ENCODE measurements at places on chromosomes 7 and 10. TPM values are rescaled to one million over a fixed set of nuclear protein-coding genes. Genes with fewer than 3 reads are reported as not detected.

The CNPY1 gene
- total RNA-seq, result not detected

DNA sequence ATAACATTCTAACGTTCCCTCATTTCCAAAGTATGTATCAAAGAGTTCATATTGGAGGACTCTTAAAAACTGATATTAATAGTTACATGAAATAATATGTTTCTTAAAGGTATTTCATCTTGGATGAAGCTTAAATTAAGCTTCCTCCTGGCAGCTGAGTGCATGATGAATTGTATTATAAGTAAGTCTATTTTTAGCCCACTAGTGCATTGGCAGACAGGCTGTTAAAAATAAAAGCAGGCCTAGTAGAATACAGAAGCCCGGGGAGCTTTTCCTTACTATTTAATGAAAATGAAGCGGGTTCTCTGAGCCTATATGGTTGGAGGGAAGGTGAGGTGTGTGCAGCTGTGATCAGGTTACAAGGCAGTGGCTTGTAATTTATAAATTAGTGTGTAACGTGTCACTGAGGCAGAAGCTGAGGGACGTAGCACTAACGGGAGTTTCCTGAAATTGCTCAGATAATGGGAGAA, 130.7 kb upstream of the KMT2E start:
- no peak for DNase-seq
- no peak overlapping the region for H3K27ac ChIP-seq
- no peaks in the 10 kb centered on the region for H3K36me3 ChIP-seq
- no peaks in the 10 kb centered on the region for H3K27me3 ChIP-seq
- peaks cover 22% of the 10 kb centered on the region for H3K4me1 ChIP-seq
- H3K4me3 ChIP-seq, result no peak overlapping the region

- H3K27me3 ChIP-seq, result no peaks in the 10 kb centered on the region
- no peak overlapping the region for H3K27ac ChIP-seq
- no peak for DNase-seq
Measured at GRCh38 chr10:73910401-73910763, 550 bp upstream of the PLAU start.

DNA sequence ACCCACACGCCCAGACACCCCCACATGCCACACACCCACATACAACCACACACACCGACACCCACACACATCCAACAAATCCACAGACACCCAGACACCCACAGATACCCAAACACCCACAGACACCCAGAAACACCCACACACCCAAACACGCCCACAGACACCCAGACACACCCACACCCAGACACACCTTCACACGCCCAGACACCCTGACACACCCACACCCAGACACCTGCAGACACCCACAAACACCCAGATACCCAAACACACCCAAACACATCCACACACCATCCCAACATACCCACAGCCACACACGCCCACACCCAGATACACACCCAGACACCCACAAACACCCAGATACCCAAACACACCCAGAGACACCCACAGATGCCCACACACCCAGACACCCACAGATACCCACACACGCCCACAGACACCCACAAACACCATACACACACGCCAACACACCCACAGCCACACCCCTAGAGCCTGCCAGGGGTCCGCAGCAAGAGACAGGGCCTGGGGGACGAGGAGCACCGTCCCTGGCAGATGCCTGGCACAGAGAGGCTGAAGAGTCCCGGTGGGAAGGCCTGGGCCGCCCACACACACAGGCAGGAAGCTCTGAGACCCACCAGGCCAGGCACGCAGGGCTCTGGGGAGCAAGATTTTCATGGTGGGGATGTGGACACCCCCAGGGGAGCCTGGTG, 28.5 kb downstream of the CYP2W1 start:
- no peak overlapping the region for H3K27ac ChIP-seq
- H3K4me3 ChIP-seq, result no peak overlapping the region
- H3K4me1 ChIP-seq, result no peaks in the 10 kb centered on the region
- H3K27me3 ChIP-seq, result no peaks in the 10 kb centered on the region

DNA sequence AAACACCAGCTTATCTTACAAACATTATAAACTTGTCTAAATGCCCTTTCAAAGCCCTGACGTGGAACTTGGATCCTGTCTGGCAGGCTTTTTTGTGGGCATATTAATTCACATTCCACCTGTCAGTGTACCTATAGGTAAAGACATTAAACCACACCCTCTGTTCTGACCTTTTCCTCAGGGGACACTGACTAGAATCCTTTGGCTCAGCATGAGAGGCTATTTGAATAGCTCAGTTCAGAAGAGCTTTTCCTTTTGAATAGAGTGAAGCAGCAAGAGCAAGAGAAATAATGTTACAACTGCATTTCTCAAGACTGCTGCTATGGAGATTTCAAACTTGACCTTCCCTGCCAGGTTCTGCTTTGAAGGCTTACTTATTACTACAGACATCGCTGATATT, 76.9 kb downstream of the CYP51A1 start:
- H3K4me1 ChIP-seq, result no peaks in the 10 kb centered on the region
- DNase-seq, result no peak
- H3K27me3 ChIP-seq, result no peaks in the 10 kb centered on the region
- no peaks in the 10 kb centered on the region for H3K36me3 ChIP-seq

Data from GM12878 (cell line).